ENCODE measurements at places on chromosomes 4 and X.

GRCh38 chrX:65757943-65758342 is 90.5 kb downstream of the MSN start:
- DNase-seq: no peak

DNA sequence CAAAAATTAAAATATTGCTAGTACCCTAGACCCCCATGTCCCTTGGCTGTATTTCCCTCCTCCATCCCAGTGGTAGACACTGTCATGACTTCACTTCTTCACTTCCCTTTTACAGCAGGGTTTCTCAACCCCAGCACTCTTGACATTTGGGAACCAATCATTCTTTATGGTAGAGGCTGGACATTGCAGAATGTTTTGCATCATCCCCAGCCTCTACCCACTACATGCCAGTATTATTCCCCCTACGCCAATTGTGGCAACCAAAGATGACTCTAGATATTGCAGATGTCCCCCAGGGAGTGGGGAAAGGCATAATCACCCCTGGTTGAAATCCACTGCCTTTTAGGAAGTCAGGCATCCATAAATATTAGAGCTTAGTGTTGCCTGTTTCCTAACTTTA is 138.6 kb downstream of the AMELX start:
- DNase-seq: no peak

GRCh38 chr4:1493540-1494287 is 87.5 kb upstream of the NKX1-1 start:
- DNase-seq: no peak

DNA sequence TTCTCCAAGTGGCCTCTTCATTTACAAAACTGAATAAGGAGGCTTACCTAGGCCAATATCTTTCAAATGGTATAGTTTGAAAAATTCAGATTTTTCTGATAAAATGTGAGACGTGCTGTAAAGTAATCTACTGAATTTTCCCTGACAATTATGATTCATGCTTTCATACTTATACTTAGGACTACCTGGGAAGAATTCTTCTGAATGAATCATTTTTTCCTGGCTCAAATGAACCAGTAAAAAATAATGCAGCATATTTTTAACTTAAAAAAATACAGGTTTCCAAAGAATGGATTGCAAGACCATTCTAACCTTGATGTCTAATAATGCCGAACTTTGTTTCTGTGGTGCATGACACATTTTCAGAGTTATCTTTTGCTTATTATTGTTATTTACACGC is 375.4 kb downstream of the ZNF674 start:
- no peak for DNase-seq

GRCh38 chrX:121283921-121284320 is 236.5 kb downstream of the GLUD2 start:
- DNase-seq: no peak

- DNase-seq: no peak
Observed at GRCh38 chr4:74374128-74374527, 9.2 kb downstream of the EREG start.

DNA sequence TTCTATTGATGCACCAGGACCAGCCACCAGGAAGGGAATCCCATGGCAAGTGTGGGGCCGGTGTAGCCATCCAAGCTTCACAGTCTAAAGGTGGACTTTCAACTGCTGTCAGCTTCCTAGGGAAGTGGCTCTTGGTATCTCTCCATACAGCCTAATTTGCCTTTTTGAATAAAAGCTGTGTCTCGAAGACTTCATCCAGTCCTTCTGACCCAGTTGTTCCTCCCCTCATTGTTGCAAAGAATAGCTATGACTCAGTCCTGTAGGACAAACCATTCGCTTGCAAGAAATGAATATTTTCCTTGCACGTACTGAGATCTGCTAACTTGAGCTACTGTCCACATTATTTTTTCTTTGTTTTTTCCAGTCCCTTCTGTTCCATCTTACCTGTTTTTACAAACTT is 145.1 kb upstream of the CTSO start:
- DNase-seq: no peak

DNA sequence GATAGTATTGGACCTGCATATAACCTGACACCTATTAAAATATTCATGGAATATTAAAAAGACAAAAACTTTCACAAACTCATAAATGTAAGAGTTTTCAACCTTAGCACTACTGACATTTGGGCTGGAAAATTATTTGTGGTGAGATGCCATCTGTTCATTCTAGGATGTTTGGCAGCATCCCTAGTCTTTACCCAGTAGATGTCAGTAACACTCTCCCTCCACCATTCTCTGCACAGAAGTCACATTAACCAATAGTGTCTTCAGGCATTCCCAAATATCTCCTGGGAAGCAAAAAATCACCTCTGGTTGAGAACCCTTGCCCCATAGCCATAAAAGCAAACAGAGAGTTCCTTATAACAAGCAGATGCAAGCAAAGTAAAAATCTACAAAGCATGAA is 41.4 kb upstream of the NDST4 start:
- no peak for DNase-seq

DNA sequence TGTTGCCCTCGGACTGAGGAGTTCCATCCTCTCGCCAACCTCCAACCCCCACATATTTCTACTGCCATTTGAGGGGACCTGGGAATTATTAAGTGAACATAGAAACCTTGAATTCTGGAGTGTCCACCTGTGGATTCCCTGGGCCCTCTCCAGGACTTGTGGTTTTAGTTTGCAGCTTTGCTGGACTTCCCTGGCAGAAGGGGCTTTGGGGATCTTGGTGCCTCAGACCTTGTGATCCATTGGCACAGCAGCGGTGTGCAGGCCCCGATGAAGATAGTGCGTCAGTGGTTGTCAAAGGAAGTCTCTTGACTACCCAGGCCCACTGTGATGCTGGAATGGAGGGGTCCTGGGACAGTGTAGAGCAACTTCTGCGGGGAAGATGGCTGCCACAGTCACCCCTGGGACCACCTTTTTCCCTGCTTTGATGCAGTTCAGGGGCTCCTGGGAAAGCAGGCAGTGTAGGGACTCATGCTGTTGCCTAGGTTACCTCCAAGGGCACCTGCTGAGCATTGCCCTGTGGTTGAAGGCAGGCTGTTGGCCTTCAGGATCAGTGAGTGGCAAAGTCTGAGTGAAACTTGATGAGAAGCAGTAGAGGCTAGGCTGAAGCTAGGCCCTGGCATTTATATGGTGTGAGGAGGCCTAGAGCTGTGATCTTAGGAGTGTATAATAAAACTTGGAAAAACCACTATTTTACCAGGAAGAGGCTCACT is 2.2 kb downstream of the SLC16A2 start:
- no peak for DNase-seq

GRCh38 chrX:17412692-17413091 is 37.7 kb downstream of the NHS start:
- DNase-seq: no peak

GRCh38 chrX:115898382-115899001 is 272.1 kb upstream of the AGTR2 start:
- no peak for DNase-seq

- no peak for DNase-seq
Observed at GRCh38 chr4:19992471-19993093, 259.1 kb upstream of the SLIT2 start.

DNA sequence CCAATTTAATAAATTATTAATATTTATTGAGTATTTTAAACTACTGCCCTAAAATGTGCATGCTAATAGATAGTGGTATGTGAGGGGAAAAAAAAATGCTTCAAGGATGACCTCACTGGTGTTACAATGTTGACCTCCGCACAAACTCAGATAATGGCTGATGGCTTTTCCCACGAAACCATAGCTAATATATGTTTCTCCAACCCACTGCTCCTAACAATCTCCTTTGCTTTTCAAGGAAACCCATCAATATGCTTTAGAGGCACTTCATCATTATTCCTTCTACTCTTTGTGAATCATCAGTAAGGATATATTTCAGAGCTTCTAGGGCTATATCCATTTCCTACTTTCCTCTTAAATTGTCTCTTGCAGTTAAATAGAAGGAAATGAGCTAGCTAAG is 1752.0 kb upstream of the TENM3 start:
- DNase-seq: no peak

DNA sequence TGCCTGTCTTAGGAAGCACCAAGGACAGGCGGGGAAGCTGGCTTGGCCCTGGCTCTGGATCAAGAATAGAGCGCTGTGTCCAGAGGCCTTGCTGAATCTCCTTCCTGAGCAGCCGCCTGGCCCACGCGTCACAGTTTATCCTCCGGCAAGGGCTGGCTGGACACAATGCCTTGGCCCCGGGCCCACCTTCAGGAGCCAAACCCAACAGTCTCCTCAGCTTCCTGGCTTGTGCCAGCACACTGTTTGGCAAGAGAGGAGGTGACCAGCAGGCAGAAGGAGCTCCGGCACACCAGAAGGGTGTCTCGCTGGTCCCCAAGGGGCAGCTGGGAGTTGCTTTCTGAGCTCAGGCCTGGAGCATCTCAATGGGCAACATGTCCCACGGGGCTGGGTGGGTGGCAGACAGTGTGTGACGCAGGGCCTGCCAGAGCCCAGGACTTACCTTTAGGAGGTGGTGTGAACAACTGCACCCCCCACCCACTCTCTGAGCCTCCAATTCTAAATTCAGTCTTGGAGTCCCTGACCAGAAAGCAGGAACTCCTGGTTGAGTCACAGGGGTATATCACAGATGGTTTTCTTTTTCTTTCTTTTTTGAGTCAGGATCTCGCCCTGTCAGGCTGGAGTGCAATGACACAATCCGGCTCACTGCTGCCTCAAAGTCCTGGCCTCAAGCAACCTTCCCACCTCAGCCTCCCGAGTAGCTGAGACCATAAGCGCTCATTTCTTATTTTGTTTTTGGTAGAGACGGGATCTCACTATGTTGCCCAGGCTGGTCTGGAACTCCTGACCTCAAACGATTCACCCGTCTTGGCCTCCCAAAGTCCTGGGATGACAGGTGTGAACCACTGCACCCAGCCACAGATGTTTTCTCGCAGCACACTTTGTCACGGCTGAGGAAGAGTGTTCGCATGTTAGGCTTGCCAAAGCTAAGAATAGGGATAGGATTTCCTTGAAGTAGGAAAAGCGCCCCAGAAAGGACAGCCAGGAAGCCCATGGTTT is 361.2 kb downstream of the BCOR start:
- DNase-seq: no peak

DNA sequence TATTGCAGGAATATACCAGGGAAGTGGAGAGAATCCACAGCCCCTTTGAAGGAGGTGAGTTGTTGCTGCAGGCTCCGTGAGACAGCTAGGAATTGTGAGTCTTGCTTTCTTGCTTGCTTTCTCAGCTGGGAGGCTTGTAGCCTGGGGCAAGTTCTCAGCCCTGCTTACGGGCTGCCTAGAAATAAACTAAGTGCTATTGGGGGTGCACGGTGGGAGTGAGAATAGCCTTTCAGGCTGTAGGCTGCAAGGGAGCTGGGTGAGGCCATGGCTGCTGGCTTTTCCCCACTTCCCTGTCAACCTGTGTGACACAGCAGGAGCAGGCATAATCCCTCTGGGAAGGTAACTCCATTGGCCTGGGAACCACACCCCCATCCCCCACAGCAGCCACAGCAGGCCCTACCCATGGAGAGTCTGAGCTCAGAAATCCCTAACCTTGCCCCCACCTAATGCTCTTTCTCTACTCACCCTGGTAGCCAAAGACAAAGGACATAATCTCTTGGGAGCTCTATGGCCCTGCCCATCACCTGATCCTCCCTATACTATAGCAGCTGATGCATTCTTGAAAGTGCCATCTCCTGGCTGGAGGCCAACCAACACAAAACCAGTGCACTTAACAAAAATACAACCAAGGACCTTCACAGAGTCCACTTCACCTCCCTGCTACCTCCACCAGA is 113.0 kb downstream of the MMRN1 start:
- DNase-seq: no peak

- no peak for DNase-seq
Observed at GRCh38 chr4:5930456-5930855, 37.6 kb upstream of the CRMP1 start.

DNA sequence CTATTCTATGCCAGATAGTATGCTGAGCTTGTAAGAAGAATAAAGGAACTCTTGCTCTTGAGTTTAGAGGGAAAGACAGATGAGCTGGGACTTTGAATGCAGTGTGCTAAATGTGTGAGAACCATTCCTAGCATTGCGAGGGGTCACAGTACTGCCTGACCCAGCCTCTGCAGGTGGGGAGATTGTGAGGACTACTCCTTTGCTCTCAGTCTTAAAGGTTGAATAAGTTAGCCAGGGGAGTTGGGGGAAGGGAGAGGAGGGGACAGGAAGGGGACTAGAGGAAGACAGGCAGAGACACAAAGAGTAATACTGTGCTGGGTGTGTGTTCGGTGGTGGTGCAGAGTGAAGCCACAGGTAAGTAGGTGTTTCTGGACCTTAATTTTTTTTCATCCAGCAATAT is 41.7 kb downstream of the DCUN1D4 start:
- DNase-seq: no peak

- DNase-seq: no peak
Observed at GRCh38 chr4:20299515-20299914, 47.8 kb downstream of the SLIT2 start.

GRCh38 chr4:119833611-119834010 is 205.0 kb upstream of the PDE5A start:
- DNase-seq: no peak

DNA sequence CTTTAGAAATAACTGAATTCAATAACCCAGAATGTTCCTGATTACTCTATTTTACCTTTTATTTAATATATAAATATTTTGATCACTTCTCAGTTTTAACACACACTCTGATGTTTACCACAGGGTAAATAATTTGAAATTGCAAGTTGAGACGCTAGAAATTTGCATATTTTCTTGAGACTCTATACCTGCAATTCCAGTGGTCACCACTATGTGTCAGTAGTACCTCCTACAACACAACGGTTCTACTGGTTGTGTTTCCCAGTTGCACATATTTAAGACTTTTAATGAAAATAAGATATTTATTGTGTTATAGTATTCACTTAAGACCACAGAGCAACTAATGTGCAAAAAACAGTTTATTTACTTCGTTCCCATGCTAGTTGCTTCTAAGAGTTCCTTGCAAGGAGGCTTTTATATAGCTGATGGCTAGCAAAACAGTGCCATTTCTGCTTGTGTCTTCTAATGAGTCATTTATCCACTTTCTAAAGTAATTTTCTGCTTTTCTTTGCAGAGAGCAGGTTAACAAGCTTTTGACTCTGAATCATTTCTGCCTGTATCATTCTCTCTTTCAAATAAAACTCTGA is 98.9 kb upstream of the PDLIM3 start:
- DNase-seq: no peak

GRCh38 chr4:71648923-71649322 is 135.0 kb downstream of the GC start:
- DNase-seq: no peak

DNA sequence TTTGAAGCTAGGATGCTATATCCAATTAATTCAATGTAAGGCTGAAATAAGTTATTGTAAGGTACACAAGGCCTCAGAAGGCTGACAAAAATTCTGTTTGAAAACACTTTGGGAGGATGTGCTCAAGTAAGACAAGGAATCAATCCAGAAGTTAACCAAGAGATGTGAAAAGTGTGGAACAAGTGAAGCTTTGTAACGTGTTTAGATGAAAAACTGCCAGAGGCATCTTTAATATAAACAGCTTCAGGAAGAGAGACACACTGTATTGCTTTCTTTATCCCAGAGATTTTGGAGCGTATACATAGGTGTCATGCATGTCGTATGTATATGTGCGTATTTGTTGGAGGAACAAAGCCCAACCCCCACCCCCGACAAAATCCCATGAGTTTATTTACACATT is 28.3 kb upstream of the YTHDC1 start:
- DNase-seq: no peak
